ENCODE measurements at places on chromosomes 1 and 21.
A peak's percentile ranks its signal among the peaks of the same experiment; 100 is the strongest.

GRCh38 chr1:96370757-96371156, 350.8 kb upstream of the PTBP2 start:
- DNase-seq: no peak

DNA sequence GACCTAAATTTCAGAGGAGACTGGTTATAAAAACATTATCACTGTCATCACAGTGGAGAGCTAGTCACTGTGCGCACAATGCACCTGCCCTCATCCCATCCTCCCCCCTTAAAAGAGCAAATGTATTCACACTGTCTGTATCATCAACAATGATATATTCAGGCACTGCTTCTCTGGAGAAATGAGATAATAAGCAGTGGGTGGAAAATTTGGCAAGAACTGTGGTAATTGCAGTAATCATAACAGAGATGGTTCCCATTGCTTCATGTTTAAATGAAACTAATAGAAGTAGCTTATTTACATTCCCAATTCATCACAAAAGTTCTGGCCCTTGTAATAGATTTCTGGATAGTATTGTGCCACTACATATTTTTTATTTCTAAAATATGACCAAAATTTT, 867.4 kb upstream of the ADGRL2 start:
- no peak for DNase-seq

DNA sequence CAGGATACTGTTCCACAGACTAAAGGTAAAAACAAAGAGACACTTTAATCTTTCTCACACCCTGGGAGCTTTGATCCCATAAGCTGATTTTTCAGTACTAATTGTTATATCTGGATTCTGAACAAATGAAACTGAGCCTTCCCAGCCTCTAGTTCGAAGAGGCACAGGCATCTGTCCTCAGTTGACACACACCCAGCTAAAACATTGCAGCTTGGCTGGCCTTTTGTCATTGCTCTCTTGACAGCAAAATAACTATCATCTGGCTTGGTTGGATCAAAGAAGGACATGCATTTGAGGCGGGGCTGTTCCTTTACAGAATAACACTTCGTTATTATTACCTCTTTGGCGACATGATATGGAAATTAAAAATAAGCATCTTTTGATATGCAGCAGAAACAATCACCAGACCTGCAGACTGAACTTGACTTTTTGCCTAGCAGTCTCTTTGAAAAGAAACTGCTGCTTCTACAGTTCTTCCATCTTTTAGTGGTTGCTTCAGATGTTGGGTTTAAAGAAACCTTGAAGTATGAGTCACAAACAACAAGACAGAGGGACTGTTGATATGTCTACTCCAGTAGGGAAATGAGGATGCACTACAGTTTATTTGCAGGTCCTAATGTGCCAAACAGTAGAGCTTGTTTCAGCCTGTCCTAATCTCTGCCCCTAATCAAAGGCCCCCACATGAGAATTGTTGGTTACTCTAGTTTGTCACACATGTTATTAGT, 166.5 kb downstream of the TPR start:
- no peak for DNase-seq

- DNase-seq: peak; percentile 67
Measured at GRCh38 chr1:110674337-110675059, at the start of gene KCNA3. KCNA3 (minus strand) TSS chr1:110674940; CDS start chr1:110674809, 131 bp downstream.

- DNase-seq: peak; percentile 34
Measured at GRCh38 chr21:32772281-32773047, 909 bp upstream of the PAXBP1 start.

DNA sequence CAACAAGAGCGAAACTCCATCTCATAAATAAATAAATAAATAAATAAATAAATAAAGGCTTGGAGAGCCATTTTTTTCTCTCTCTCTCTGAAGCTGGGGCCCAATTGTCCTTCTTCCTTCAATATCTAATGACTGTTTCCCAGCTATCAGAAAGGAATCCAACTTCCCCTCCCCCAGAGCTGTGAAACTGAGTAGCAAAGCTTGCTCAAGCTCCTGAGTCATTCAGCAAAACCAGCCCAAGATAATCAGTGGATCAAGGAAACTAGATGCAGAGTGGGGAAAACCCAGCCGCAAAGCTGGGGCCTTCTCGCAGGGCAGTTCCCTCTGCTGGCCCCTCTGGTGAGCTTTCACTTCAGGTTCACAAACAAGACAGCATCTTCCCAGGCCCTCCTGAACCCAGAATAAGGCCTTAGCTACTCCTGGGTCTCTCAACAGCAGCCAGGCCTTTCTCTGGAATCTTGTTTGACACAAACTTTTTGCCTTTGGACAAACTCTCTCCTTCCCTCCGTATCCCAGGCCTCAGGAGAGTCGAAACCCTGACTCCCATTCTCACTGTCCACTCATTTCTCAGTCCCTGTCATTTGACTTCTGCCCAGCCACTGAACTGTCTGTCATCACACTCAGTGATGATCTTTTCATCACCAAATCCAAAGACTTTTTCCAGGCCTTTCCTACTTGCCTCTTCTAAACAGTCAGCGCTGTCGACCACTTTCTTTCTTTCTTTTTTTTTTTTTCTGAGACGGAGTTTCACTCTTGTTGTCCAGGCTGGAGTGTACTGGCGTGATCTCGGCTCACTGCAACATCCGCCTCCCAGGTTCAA, 18.0 kb upstream of the PTP4A2 start:
- DNase-seq: peak; percentile 82

DNA sequence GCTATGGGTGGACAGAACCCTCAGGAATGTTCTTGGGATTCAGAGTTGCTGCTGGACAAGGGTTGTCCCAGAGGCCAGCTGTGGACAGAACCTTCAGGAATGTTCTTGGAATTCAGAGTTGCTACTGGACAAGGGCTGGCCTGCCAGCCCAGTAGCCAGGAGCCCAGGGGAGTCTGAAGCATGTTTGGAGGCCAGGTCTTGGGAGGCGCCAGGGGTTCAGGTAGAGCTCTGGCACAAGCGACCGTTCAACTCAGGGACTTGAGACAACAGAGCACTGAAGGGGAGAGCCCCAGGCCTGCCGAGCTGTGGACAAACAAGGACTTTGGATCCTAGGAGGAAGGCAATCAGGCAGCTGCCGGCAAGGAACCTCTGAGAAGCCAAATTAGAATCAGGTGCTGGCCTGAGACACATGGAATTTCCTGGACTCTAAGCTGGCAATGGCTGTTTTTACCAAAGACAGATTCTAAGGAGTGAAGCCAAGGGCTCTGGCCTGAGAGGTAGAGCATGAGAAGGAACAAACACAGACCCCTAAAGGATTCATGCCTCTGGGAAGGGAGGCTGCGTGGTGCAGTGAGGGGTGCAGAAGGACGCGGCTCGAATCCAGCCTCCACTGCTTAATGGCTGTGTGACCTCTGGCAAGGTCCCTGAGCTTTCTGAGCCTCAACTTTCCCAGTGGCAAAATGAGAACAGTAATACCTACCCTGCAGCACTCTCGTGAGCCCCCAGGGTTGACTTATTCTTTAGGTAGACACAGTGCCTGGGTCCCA, 13.4 kb downstream of the PLA2G5 start:
- DNase-seq: no peak

GRCh38 chr21:46001821-46002681, 20.5 kb downstream of the COL6A1 start:
- DNase-seq: no peak

DNA sequence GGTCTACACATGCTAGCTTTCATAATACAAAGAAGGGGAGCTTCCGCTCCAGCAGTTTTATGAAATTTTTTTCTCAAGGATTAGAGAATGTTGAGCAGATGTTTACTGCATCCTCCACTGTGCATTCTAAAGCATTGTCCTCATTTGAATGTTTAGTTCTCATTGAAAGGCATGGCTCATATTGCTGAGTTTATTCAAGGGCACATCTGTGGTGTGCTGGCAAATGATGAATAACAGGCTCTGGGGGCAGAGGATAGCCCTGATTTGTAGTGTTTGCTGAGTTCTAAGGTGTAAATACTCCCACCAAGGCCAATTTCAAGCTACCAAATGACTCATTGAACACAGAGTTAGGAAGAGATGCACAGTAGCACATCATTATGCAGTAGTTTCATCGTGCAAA, 303.2 kb upstream of the FAM78B start:
- DNase-seq: no peak

DNA sequence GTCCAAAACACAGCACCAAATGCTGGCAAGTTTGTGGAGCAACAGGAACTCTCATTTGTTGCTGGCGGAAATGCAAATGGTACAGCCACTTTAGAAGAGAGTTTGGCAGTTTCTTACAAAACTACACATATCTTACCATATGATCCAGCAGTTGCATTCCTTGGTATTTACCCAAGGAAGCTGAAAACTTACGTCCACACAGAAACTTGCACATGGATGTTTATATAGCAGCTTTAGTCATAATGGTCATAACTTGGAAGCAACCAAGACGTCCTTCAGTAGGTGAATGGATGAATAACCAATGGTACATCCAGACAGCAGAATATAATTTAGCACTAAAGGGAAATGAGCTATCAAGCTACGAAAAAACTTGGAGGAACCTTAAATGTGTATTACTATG, 66.4 kb downstream of the MARK1 start:
- DNase-seq: no peak

DNA sequence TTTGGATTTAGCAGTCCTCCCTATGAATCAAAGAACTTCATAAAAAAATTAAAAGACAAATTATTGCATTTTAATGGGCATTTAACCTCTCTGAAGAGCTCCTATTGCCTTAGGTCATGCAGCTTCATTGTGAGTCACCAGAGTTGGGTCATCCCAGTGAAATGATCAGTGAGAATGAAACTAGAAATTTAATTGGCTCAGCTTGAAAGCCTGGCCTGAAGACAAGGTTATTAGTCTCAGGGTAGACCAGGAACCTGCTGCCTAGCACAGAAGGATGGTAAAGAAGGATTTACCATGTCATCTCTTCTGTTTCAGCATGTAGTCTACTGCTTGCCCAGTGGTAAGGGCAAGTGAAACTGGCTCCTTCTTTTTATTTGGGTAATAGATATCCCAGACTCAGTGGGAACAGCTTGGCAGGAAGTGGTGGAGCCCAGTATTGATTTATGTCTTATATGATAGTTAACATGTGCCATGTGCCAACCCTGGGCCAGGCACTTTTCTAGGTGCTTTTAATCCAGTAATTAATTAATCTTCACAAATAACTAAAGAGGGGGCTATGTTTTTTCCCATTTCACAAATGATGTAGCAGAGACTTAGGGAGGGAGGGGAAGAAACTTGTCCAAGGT, 23.6 kb downstream of the LAMC2 start:
- DNase-seq: peak; percentile 16

DNA sequence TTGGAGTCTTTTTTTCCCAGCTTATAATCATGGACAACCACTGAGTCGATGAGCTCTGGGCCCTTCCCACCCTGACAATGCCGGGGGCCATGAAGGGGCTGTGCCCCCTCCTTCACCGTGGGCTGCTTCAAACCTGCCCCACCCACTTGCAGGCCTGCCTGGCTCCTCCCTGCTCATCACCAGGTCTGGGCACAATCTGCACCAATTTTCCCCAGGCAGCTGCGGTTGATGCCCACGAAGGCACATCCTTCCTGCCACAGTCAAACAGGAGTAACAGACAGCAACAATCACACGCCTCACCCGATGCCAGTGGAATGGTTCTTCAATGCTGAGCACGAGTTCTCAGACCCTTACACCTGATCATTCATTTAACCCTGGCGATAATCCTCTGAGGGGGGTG, 18.9 kb downstream of the PGLYRP3 start:
- no peak for DNase-seq

DNA sequence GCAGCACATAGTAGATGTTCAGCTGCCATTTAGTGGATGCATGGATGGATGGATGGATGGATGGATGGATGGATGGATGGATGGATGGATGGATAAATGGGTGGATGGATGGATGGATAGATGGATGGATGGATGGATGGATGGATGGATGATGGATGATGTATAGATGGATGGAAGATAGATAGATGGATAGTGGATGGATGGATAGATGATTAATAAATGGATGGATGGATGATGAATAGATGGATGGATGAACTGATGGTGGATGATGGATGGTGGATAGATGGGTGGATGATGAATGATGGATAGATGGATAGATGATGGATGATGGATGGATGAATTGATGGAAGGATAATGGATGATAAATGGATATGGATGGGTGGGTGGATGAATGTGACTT, 20.6 kb downstream of the MATN1 start:
- DNase-seq: no peak

- no peak for DNase-seq
Measured at GRCh38 chr1:115218034-115218405, 120.0 kb downstream of the NGF start.

DNA sequence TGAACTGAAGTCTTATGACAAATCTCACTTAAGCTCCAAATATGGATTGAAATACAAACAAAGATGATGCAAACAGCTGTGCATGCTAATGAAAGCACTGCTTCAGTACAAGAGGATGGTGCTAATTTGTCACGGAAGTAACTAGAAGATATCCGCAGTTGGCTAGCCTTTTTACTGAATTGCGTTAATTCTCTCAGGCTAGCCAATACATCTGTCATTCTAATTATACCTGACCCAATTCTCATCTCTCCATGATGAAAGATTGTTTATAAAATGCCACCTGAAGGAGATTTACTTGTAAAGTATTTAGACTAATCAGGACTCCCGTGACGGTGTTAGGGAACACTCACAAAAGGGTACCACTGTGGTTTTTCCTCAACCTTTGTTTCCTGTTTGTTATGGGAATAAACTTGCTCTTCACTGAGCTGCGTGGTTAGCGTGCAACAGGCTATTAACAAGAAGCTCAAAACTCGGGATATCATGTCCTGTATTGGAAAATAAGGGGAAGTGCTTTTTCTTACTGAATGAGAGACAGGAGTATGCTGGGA, 162.5 kb downstream of the APP start:
- no peak for DNase-seq

DNA sequence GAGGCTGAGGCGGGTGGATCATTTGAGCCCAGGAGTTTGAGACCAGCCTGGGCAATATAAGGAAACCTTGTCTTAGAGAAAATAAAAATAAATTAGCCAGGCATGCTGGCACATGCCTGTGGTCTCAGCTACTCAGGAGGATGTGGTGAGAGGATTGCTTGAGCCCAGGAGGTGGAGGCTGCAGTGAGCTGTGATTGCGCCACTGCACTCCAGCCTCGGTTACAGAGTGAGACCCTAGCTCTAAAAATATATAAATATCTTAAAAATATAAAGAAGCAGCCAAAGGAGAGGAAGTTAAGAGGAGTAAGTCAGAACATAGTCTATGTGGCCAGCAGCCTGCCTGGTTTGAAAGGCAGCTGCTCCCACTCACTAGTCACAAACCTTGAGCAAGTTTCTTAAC, 4.5 kb upstream of the IL10RB start:
- no peak for DNase-seq

DNA sequence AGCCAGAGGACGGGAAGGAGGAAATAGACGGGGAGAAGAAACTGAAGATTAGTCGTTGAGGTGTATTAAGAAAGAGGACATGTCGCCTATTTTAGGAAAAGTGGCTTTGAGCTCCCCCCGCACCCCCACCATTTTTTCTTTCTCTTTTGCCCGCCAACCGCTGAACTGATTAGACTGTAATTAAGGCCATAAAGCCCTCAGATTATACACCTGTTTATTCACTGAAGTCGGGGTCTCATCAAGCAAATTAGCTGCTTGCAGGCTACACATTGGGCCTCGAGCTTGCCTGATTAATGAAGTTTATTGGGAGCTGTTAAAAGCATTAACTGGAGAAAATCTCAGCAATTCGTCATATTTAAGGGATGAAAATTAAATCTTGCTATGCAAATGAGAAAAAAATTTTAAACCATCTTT, 119.4 kb upstream of the RRP15 start:
- DNase-seq: no peak

Measured in GM06990 (cell line).